ENCODE measurements at places on chromosomes 1 and 21. TPM values are rescaled to one million over a fixed set of nuclear protein-coding genes. Genes with fewer than 3 reads are reported as not detected.

GRCh38 chr1:36874271-36875060 lies 159.8 kb downstream of the GRIK3 start:
- DNase-seq = no peak

DNA sequence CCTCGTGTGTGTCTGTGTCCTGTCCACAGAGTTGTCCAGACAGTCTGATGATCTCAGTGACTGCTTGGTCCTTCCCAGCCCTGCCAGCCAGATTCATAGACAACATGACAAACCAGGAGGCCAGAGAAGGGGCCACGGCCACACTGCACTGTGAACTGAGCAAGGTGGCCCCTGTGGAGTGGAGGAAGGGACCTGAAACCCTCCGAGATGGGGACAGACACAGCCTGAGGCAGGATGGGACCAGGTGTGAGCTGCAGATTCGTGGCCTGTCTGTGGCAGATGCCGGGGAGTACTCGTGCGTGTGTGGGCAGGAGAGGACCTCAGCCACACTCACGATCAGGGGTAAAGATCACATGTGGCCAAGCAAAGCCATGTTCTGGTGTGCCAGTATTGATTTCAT lies 96.4 kb downstream of the OBSCN start:
- no peak for DNase-seq

GRCh38 chr1:205274041-205274691 lies 46.4 kb downstream of the TMCC2 start:
- DNase-seq = no peak

SMPDL3B gene
- polyA plus RNA-seq = 0.23 TPM

DNA sequence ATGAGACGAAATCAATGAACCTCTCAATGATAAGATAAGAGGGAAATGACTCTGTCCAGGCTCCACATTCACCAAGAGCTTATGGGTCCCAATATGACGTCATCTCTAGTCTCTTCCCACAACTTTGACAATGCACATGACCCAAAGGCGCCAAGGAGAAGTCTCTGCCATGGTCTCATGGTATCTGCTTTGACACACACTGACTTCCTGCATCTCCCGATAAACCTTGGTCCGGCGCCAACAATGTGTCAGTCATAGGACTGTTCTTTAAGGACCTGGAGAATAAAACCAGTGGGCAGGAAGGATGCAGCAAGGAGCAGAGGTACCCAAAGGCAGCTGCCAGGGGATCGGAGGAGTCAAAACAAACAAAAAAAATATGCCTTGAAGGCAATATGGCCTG lies 46.9 kb upstream of the TMEM51 start:
- no peak for DNase-seq

- no peak for DNase-seq
These were observed 8.7 kb upstream of the GPX7 start for GRCh38 chr1:52593495-52593894.

FAM167B gene
- polyA plus RNA-seq = 4.0 TPM

- DNase-seq = no peak
These were observed 145.8 kb downstream of the ADSS2 start for GRCh38 chr1:244305776-244306341.

ANKRD65 gene
- polyA plus RNA-seq = 22.1 TPM

DNA sequence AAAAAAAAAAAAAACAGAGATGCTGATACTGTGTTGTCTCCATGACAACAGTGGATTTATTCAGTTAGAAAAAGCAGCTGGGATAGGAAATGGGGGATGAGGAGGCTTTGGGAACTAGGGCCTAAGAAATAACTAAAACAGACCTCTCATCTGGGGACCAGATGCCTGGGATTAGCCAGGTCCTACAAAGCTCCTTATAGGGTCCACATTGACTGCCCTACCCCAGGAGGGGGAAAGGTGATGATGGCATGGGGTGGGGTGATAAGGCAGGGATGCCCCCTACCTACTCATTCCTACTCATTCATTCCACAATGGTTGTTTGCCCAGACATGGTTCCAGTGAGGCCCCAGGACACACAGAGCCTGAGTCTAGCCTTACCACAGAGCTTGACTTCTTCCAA lies 131.2 kb downstream of the PLXNA2 start:
- DNase-seq = no peak

DNA sequence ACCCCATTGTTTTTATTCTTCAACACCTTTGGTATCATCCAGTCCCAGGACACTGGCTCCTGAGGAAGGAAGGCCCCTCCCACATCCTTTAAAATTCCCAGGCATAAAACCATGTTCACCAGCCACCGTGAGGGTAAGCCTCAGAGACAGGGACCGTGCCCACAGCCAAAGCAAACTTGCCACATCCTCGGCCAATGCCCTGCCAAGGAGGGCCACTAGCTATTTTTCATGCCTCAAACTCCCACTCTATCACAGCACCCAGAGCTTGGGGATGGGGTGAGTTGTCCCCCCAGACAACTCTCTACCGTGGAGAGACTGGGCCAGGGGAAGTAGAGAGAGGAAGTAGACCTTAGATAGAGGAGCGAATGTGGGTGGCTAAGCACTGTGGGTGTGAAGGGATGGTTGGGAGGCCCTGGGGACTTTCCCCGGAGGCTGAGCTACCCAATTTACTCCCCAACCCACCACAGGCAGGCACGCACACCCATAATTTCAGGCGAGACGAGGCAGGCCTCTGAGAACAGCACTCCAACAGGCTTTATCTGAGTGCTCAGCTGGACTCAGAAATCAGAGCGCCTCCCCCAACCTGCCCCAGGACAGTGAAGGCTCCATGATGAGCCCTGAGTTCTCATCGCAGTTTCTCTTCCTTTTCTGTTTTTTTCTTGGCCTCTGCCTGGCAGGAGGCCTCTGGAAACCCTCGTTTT lies 15.9 kb upstream of the BTG2 start:
- no peak for DNase-seq

KAZN gene
- 12.8 TPM for polyA plus RNA-seq

GRCh38 chr1:244012202-244012601 lies 38.9 kb upstream of the ZBTB18 start:
- no peak for DNase-seq

EEIG2 gene
- 9.7 TPM for polyA plus RNA-seq

DNA sequence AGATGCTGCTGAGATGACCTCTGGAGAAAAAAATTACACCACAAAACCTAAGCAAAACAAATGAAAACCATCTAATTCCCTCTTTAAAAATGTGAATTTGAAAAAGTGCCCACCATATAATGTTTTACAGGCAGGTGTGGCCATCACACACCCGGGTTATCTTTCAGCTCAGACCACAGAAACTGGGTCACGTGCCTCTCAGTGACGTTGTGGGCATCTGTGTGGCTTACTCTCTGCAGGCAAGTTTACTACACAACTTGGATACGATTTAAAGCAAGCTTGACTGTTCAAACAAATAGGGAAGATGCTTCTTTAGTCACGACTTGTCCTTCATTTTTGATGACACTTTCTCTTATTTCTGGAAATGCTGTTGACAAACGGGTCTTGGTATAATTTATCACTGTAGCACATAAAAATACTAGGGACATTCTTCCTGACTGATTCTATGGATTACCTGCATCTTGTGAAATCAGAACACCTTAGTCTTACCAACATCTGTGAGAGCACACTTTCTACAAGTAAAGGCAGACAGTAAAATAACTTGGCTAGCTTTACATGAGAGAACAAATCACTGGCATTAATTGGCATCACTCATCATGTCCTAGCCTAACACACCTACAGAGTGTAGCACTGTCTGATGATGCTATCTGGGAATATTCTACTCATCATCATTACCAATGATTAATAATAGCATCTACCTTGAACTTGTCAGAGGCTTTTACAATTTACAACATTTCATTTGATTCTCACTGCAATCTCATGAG lies 89.3 kb upstream of the EDEM3 start:
- no peak for DNase-seq

- no peak for DNase-seq
These were observed 17.2 kb upstream of the POFUT2 start for GRCh38 chr21:45304945-45305344.

DDR2 gene
- 37.6 TPM for polyA plus RNA-seq

Measured in forelimb muscle (tissue), 1 donor.